ENCODE measurements at places on chromosomes 1 and 21. TPM values are rescaled to one million over a fixed set of nuclear protein-coding genes. Genes with fewer than 3 reads are reported as not detected.

- no peak for DNase-seq
Measured at GRCh38 chr1:153384958-153385580, 5.8 kb downstream of the S100A8 start.

DNA sequence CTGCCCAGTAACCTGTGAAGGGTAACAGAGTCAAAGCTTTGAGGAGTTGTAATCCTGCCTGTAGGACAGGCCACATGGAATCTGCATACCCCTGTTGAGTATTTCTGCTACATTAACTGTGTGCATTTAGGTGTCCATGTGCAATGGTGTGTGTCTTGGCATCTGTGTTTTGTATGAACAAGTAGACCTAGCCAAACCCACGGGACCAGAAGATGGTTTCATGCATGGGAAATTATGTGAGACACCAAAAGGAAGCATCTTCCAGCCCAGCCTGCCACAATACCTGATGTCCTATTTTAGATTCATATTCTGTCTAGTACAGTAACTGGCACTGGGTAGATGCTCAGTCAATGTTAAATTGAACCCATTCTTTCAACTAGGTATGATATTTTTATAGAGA is 70.8 kb upstream of the KCND3 start:
- DNase-seq: no peak

DNA sequence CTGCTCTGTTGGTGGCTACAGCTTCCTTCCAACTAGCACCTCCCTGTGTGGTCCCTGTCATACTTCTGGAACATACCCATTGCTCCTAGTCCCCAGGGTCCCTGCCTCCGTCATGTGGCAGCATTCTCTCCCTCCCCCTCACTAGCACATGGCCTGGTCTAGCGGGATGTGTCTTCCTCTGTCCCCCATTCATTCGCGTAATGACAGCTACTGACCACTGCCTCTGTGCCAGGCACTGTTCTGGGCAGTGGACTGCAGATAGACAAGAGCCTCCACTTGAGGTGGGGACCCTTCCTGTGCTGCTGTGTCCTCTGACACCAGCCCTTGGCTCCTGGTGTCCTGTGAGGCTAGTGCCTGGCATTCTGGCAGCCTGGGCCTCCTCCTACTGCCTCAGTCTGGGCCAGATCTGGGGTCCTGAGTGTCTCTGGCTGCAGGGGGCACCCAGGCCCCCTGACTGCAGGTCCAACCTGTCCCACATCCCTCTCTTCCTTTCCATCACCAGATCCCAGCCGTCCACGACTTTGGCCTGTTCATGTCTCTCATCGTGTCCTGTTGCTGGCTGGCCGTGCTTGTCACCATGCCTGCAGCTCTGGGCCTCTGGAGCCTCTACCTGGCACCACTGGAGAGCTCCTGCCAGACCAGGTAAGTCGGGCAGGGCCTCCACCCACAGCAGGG is 38.1 kb downstream of the DISP3 start:
- no peak for DNase-seq

- no peak for DNase-seq
Measured at GRCh38 chr21:41433566-41433965, 7.5 kb downstream of the MX1 start.

DNA sequence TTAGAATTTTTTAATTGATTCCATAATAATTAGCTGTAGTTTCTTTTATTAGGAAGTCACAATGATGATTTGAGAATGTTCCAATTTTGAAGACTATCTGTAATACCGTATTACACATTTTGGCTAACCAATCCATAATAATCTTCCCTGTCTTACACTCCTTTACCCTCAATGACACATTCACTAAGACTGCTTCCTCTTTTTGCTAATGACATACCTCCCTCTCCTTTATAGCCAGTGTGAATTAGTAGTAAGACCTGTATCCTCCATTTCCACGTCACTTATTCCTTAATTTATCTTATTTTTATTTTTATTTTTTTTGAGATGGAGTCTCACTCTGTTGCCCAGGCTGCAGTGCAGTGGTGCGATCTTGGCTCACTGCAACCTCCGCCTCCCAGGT is 10.1 kb downstream of the KDM1A start:
- DNase-seq: no peak

DNA sequence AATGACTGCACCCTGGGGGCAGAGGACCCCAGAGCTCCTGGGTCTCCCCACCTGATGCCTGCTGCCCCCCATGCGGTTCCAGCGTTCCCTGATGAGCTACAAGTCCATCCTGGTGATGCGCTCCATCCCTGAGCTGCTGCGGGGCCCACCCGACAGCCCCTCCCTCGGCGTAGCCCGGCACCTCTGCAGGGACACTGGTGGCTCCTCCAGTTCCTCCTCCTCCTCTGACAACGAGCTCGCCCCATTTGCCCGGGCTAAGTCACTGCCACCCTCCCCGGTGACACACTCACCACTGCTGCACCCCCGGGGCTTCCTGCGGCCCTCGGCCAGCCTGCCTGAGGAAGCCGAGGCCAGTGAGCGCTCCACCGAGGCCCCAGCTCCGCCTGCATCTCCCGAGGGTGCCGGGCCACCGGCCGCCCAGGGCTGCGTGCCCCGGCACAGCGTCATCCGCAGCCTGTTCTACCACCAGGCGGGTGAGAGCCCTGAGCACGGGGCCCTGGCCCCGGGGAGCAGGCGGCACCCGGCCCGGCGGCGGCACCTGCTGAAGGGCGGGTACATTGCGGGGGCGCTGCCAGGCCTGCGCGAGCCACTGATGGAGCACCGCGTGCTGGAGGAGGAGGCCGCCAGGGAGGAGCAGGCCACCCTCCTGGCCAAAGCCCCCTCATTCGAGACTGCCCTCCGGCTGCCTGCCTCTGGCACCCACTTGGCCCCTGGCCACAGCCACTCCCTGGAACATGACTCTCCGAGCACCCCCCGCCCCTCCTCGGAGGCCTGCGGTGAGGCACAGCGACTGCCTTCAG is 35.5 kb downstream of the TRIM11 start:
- no peak for DNase-seq

- DNase-seq: no peak
Measured at GRCh38 chr1:164337394-164337793, 221.6 kb upstream of the PBX1 start.

The ETV3L gene
- total RNA-seq: not detected

The AVPR1B gene
- not detected for total RNA-seq

The LCE2C gene
- total RNA-seq: not detected

The LCA5L gene
- 0.55 TPM for total RNA-seq

The PGBD5 gene
- total RNA-seq: 0.13 TPM

The TMEM35B gene
- total RNA-seq: 4.5 TPM

Data from HepG2 (cell line).